ENCODE measurements at places on chromosomes 6 and 20. TPM values are rescaled to one million over a fixed set of nuclear protein-coding genes. Genes with fewer than 3 reads are reported as not detected.

GRCh38 chr6:132817554-132818403, 3.4 kb downstream of the RPS12 start:
- no peak for DNase-seq

DNA sequence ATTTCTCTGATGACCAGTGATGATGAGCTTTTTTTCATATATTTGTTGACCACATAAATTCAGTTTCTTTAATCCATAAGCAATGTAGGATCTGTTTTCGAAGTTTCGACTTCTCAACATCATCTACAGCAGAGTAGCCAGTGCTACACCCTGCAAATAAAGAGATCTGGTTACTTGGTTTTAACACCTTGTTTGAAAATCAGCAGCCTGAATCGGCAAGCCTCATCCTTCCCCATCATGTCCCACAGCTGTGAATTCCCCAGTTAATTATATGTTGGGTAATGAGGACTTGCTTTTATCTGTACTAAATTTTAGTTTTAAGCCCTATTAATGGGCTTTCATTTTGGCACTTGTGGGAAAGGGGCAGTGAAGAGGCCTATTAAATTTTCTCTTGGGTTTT, 80.6 kb downstream of the BMP2 start:
- no peak for DNase-seq

GRCh38 chr6:17211101-17211500, 70.1 kb upstream of the RBM24 start:
- DNase-seq = no peak

DNA sequence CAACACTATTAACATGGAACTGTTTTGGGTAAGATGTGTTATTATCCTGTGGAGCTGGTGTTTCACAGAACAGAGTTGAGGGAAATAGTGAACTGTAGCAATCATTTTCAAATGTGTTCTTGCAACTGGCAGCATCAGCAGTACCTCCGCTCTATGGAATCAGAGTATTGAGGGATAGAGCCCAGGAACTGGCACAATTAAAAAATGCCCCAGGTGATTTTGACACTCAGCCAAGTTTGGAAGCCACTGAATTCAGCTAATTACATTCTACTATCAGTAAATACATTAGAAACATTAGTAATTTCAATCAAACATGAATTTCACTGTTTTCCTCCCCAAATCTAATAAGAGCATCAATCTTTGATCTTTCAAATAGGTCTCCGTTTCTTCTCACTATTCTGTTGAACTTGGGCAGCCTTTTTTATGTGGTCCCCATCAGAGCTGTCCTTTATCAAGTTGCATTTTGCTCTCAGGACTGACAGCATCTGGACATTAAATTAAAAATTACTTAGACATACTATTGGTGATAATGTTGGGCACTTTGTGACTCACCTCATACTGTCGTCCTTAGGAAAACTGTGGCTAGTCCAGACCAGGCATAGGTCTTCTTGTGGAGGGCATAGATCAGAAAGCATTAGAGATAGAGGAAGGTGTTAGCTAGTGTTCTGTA, 251.5 kb downstream of the DHX35 start:
- DNase-seq = no peak

DNA sequence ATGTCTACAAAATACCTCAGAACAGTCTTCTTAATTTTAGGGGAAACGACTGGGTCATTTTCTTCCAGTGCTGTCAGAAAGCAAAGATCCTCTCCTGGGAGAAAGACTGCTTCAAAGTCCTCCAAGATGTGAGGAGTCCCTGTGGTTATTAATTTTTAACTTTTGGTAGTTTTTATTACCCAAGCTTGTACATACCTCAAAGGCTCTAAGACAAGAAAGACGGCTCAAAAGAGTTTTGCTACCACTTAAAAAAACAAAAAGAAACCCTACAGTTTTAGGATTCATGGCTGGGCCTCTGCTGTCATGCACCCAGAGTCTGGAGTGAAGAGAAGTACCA, 56.1 kb upstream of the APCDD1L start:
- no peak for DNase-seq

- no peak for DNase-seq
Observed at GRCh38 chr20:57398901-57399535, 7.8 kb downstream of the RBM38 start.

- peak; percentile 31 for DNase-seq
Observed at GRCh38 chr6:44432726-44433125, 45.2 kb downstream of the CDC5L start.

- no peak for DNase-seq
Observed at GRCh38 chr6:157985378-157986155, 3.9 kb downstream of the SYNJ2 start.

- DNase-seq = no peak
Observed at GRCh38 chr6:155434829-155435423, 20.7 kb downstream of the NOX3 start.

GRCh38 chr6:161922631-161923119, 648.8 kb upstream of the AGPAT4 start:
- no peak for DNase-seq

GRCh38 chr6:43776115-43776798, 6.2 kb downstream of the VEGFA start:
- DNase-seq = no peak

GRCh38 chr6:33139596-33140206, 52.6 kb downstream of the COL11A2 start:
- DNase-seq = no peak

DNA sequence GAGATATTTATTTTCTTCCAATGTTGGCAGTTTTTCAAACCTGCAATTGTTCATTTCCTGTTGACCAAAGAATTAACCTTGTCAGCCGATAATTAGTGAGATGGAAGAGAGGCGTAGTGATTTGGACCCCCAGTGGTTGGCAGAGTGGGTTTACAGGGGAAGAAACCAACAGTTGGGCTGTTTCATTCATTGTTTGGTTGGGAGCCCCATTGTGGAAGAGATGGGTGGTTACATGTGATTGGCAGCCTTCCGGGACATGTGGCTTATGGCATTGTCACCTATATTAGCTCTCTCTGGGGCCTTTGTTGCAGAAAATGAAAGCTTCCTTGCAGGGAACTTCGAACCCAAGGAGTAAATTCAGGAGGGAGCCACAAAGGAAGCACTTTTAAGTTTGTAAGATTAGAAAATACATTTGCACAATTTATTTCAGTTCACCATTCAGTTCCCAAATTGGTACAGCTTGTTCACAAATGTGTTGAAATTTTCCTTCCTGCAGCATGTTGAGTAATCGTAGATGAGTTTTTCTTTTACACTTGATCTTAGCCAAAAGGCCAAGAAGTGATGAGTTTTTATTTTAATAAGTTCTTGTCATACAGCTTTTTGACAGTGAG, 50.3 kb upstream of the CDKAL1 start:
- DNase-seq = no peak

GRCh38 chr6:16320533-16321340, 82.3 kb downstream of the GMPR start:
- DNase-seq = no peak

DNA sequence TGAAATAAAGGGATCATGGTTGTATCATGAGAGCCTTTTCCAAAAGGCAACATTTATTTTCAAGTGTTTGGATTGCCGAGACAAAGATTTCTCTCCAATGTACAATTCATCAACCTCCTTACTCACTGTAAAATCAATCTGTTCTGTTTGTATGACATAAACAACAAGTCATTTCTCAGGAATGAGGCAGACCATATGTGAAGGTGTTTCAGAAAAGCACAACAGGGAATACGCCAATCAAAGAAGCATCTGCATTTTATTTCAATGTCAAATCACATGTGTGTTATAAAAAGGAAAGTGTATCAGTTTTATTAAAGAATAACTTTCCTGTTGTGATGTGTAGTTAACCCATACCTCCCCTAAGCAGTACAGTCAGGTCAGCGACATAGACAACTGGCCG, 653.7 kb downstream of the TFAP2A start:
- DNase-seq = no peak

GRCh38 chr6:11386323-11386722, 151.2 kb upstream of the TMEM170B start:
- no peak for DNase-seq

DNA sequence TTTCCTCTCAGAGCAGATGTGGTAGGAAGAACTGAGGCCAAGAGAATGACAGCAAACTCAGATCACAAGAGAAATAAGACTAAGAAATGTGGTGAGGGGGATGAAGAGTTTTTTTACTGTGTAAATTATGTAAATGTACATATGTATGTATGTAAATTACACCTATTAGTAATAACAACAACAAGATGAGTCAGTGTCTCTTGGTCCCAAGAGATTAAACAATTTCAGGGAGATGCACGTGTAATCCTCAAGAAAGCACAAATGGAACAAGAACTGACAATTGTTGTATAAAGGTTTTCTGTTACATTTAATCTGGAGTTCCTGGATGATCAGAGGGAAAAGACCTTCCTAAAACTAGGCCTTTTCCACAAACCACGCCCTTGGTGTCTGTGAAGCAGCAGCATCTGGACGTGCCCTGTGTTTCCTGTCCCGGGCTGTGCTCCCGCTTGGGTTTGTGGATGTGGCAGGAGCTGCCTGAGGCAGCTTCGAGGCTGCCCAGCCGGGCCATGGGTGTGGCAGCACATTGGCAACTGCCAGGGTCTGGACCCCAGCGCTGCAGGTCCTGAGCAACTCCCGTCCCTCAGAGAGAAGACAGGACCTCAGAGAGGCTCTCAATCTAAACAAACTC, 994 bp downstream of the CLDN20 start:
- no peak for DNase-seq

- DNase-seq = no peak
Observed at GRCh38 chr6:81750681-81751387, 1.6 kb downstream of the TENT5A start.

DNA sequence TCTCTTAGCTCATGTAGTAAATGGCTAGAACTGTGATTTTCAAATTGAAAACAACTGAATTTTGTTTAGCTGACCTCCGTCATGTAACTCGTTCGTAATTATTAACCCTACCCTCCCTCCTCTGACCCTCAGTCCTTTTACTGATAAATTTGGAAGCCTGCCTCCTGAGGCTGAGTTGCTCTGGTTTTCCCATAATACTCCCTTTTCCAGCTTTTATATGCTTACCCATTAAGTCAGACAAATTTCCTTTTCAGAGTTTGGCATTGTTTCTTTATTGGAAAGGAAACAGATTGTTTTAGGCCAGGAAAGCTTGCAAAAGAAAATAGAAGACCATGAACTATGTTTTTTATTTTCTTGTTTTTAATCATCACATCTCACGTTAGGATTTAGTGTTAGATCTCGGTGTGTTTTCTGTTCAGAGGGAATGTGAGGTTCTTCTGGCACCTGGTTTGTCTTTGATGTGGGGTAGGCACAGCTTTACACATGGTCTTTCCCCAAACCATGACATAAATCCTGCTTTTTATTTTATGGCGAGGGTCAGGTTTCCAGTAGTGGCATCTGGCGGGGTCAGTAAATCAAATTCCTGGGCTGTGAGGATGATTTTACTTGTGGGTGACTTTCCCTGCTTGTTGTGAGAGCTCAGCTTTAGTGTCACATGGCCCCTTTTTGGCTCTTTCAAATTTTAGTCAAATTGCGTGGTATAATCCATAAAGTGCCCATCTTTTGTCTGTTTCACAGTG, 24.5 kb downstream of the PLCB4 start:
- peak; percentile 66 for DNase-seq

DNA sequence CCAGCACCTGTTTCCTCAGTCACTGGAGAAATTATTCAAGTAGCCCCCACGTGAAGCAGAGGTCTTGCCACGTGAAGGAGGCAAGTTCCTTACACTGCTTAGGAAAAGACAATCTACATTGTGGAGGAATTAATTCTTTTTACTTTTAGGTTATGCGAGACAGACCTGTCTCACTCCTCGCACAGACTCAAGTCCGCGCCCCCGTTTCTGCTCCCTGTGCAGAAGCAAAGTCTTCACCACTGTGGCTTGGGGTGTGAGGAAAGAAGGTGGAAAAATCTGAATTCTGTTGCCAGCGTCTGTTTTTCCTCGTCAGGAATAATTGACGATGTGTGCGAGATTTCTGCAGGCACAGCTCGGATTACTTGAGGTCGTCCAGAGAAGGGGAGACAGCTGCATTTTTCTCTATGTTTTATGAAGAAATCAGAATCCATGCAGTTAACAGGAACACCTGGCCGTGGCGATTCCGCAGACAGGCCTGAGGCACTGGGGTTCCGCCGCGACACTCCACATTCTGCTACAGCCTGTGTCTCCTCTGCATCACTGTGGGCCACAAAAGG, 185.1 kb downstream of the SMOC2 start:
- DNase-seq = no peak

DNA sequence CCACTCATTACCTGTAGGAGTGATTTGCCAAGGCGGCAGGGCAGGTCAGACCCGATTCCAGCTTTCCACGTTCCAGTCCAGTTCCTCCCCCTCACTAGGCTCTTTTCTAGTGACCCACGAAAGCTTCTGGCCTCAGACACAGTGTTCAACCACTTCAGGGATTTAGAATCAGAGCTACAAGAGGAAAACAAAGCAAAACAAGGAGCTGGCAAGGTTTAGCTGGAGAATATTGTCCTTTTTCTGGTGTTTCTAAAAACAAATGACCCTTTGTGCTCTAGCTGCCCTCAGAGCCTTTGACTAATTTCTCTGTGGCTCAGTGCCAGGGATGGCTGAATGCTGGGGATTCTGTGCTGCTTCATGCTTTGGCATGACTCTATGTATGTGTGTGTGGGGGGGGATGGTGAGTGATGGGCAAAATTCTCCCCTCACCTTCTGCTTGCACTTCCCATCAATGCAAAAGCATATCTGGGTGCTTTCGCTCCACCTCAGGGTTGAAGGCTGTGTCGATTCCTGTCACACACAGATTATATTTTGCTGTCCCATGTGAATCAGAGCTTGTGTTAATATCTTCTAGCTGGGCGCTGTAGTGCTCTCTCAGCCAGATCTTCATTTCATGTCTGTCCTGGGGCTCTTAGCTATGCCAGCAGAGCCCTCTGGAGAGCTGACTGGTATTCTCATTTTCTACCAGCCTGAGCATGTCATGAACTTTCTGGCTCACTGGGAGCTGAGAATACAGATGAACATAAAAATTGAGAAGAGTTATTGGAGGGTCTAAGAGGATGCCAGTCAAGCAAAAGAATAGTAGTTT, 19.3 kb upstream of the NEDD9 start:
- no peak for DNase-seq

DNA sequence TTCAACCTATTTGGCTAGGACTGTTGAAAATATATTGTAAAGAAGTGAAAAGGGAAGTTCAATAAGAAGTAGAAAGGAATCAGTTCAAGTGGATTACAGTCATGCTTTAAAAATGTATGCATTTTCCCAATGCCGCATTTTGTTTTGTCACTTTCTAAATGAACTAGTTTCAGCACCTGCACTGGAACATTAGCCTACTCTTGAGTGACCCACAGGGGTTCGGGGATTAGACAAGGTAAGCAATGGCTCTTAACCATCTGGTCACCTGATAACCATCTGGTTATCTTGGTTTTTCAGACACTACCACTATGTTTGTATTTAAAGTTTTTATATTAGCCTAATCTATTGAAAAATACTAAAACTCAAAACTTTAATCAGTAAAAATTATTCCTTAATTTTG, 97.6 kb downstream of the CD164 start:
- no peak for DNase-seq

MOCS1 gene
- total RNA-seq = 7.0 TPM

NR2E1 gene
- not detected for total RNA-seq

DEFB132 gene
- not detected for total RNA-seq

DNAAF9 gene
- 28.1 TPM for total RNA-seq

SGK2 gene
- total RNA-seq = 6.2 TPM

ZC2HC1B gene
- not detected for total RNA-seq

HLA-DRA gene
- 93.9 TPM for total RNA-seq

CD93 gene
- total RNA-seq = 72.8 TPM
